Camera-type eye (tissue), 1 donor: ENCODE measurements at places on chromosomes 4 and X. TPM values are rescaled to one million over a fixed set of nuclear protein-coding genes. Genes with fewer than 3 reads are reported as not detected.

Gene HTN1
- not detected for total RNA-seq

Gene CXCL5
- 0.44 TPM for total RNA-seq

Gene CTAG2
- total RNA-seq: not detected

Gene ELOVL6
- total RNA-seq: 23.7 TPM

Gene PRKG2
- total RNA-seq: 5.0 TPM

Gene ALB
- total RNA-seq: 0.71 TPM

Gene NSG1
- total RNA-seq: 54.9 TPM

Gene GLUD2
- 3.7 TPM for total RNA-seq

Gene KCND1
- 3.6 TPM for total RNA-seq

Gene TEC
- total RNA-seq: 3.9 TPM

Gene MAGEA2
- total RNA-seq: not detected

Gene CAPN6
- total RNA-seq: 67.9 TPM
